ENCODE measurements at places on chromosomes 5 and 9.

GRCh38 chr5:153952893-153953292 lies 85.8 kb downstream of the FAM114A2 start:
- no peak for DNase-seq

DNA sequence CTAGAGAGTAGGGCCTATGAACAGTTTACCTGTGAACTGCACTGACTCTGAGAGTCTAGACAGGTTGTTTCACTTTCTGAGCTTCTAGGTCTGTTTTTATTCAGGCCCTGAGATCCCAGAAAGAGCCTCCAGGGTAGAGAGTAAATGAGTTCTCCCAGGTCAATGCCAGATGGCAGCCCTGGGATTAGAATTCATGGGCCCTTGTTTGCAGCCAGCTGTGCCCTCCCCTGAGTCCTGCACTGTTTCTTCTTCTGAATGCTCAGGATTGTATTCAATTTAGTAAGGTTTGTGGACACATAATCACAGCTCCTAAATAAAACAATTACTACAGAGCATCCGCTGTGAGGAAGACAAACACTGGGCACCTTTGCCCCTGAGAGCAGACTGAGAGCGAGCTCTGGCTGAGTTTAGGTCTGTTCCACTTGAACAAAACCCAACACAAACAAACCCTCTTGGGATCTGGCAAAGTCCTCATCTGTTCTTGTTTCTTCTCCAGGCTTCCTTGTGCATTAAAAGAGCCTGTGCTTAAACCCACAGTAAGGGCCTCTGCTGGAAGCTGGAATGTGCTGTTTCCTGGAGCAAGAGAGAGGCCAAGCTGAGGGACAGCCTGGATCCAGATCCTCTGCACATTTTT lies 29.9 kb downstream of the FAM219A start:
- no peak for DNase-seq

DNA sequence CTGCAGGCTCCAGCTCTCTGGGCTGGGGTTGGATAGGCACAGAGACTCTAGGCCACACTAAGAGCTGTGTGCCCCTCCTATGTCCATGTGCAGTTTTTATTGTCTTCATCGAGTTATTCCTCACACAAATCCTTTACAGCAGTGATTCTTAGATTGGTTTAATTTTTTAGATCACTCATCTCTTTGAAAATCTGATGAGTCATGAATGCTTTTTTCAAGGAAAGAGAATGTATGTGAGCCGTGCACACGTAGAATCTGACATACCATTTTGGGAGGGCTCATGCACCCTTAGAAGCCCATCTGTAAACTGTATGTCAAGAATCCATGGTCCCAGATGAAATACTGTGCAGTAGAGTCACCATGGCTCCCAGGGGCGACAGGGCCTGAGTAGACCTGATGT lies 100.7 kb upstream of the S1PR3 start:
- DNase-seq: no peak

DNA sequence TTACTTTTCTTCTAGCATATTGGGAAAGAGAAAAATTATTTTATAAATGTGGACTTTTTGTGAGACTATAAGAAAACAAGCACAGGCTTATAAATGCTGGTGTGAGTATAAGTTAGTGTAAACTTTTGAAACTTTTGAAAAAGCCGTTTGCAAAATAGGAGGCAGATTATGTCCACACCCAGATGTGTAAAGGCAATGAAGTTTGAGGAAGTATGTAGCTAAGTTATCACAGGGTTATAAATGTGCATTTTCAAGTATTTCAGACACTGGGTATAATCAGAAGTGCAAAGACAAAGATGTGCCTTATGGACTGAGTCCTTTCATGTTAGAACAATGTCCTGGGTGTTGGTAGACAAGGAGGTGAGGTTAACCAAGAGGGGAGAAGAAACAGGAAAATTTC lies 85.5 kb downstream of the ANXA1 start:
- DNase-seq: no peak

GRCh38 chr5:54563083-54563761 lies 45.7 kb downstream of the SNX18 start:
- DNase-seq: no peak

- no peak for DNase-seq
These were observed 92.0 kb downstream of the SV2C start for GRCh38 chr5:76175051-76175666.

- no peak for DNase-seq
These were observed 184.7 kb downstream of the AOPEP start for GRCh38 chr9:94911211-94911610.

- DNase-seq: no peak
These were observed 71.9 kb downstream of the SMIM23 start for GRCh38 chr5:171857489-171857876.

Measured in cerebellar nuclear complex (tissue), 1 donor.